ENCODE measurements at places on chromosomes 12 and 14.

- DNase-seq, result no peak
Measured at GRCh38 chr12:83676781-83677295, 990.1 kb downstream of the TMTC2 start.

GRCh38 chr12:46743456-46743855, 82.3 kb downstream of the SLC38A4 start:
- no peak for DNase-seq

- DNase-seq, result no peak
Measured at GRCh38 chr12:10119066-10119465, 10.9 kb downstream of the CLEC7A start.

- no peak for DNase-seq
Measured at GRCh38 chr12:46573347-46573658, 200.7 kb upstream of the SLC38A2 start.

DNA sequence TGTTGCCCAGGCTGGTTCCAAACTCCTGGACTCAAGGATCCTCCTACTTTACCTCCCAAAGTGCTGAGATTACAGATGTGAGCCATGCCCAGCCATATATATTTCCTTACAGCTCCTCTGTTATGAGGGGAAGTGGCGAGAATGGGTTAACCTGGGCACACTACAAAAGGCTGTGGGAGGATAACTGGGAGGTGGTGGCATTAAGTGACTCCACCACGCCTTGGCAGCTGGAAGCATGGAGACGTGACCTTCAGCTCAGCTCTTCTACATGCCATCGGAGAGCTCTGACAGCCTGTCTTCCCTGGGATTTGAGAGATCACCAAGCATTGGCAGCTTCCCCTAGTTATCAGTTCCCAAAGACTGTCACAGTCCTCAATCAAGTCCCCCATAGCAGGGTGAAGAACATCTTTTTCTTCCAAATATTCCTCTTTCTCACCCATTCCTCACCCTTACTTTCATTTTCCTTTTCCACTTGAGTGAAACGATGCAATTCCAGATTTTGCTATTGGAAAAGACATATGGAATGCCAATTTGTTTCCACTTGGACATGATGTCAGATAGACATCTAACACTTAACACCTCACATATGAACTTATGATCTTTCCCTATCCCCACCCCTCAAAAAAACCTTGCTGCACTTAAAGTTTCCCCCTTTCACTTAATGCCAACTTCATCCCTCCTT, 48.5 kb downstream of the PHLDA1 start:
- no peak for DNase-seq

DNA sequence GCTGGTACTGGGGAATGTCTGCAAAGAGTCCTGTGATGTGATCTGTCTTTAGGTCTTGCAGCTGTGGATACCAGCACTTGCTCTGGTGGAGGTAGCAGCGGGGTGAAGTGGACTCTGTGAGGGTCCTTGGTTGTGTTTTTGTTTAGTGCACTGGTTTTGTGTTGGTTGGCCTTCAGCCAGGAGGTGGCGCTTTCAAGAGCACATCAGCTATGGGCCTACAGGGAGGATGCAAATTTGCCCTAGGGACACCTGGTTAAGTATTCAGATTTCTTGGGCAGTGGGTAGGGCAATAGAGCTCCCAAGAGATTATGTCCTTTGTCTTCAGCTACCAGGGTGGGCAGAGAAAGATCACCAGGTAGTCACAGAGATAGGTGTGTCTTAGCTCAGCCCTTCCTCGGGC, 63.8 kb downstream of the PTGER2 start:
- no peak for DNase-seq
